Fibroblast of lung (primary cell): ENCODE measurements at places on chromosomes 7 and 10.
A peak's percentile ranks its signal among the peaks of the same experiment; 100 is the strongest.

GRCh38 chr7:147196481-147196880 lies 1079.9 kb downstream of the CNTNAP2 start:
- H3K27ac ChIP-seq = no peak overlapping the region
- no peak overlapping the region for H3K4me3 ChIP-seq
- no peaks in the 10 kb centered on the region for H3K27me3 ChIP-seq
- no peaks in the 10 kb centered on the region for H3K36me3 ChIP-seq
- no peak for DNase-seq

DNA sequence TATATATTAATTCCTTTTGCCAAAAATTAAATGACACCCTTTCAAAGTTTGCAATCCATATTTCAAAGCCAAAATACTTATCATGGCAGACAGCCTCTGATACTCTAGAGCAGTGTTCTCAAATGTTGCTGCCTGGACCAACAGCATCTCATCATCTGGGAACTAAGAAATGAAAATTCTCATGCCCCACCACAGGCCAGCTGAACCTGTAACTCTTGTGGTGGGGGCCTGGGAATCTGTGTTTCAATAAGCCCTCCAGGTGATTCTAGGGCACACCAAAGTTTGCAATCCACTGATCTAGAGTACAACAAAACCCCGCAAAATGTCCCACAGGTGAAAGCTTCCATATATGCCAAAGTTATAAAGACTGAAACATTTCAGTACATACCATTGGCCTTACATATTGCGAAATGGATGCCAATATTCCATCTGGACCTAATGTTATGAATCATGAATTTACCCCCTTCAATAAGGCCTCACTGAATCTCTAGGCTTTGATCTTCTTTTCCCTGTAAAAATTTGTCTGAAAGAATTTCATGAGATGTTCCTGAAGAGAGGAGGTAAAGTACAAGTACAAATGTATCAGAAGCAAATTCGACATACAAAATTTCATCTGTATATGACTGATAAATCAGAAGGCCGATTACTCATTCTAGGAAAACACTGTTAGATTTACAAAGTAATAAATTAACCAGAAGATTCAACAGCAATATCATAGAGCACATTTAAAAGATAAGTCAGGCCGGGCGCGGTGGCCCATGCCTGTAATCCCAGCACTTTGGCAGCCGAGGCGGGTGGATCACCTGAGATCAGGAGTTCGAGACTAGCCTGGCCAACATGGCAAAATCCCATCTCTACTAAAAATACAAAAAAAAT lies 25.3 kb upstream of the EPC1 start:
- no peaks in the 10 kb centered on the region for H3K36me3 ChIP-seq
- no peak overlapping the region for H3K27ac ChIP-seq
- H3K4me1 ChIP-seq = peaks cover 2% of the 10 kb centered on the region
- DNase-seq = no peak
- H3K27me3 ChIP-seq = no peaks in the 10 kb centered on the region

GRCh38 chr10:27779462-27780015 lies 33.9 kb upstream of the MKX start:
- no peak overlapping the region for H3K4me3 ChIP-seq
- no peaks in the 10 kb centered on the region for H3K36me3 ChIP-seq
- H3K4me1 ChIP-seq = no peaks in the 10 kb centered on the region
- DNase-seq = no peak

DNA sequence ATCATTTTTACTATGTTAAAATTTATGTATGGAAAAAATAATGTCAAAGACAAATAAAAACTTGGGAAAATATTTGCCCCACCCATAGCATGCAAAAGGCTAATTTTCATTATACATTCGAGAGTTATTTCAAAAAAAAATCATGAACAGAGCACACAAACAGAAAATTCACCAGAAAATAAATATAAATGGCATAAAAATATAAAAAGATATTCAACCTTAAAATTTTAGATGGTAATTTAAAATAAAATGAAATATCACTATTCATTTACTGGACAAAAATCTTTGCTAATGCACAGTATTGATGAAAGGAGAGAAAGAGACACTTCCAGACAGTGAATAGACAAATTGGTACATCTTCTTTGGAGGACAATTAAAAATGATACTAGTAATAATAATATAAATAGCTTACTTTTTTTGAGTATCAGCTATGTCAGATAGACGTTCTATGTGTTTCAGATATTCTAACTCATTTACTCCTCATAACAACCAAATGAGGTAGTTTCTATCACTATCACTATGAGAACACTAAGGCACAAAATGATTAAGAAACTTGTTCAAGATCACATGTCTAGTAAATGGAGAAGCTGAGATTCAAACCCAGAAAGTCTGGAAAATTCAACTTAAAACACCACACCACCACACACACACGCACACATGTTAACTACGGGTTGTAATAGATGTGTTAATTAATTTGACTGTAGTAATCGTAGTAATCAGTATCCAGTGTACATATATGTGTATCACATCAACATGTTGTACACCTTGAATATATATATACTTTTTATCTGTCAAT lies 63.0 kb downstream of the CCDC71L start:
- DNase-seq = no peak
- no peaks in the 10 kb centered on the region for H3K27me3 ChIP-seq
- H3K4me1 ChIP-seq = no peaks in the 10 kb centered on the region
- H3K27ac ChIP-seq = no peak overlapping the region

GRCh38 chr7:23261843-23262452 lies 15.4 kb downstream of the GPNMB start:
- peak; percentile 72 for DNase-seq
- H3K4me3 ChIP-seq = no peak overlapping the region
- no peaks in the 10 kb centered on the region for H3K27me3 ChIP-seq
- H3K36me3 ChIP-seq = no peaks in the 10 kb centered on the region
- H3K4me1 ChIP-seq = no peaks in the 10 kb centered on the region
- no peak overlapping the region for H3K27ac ChIP-seq

DNA sequence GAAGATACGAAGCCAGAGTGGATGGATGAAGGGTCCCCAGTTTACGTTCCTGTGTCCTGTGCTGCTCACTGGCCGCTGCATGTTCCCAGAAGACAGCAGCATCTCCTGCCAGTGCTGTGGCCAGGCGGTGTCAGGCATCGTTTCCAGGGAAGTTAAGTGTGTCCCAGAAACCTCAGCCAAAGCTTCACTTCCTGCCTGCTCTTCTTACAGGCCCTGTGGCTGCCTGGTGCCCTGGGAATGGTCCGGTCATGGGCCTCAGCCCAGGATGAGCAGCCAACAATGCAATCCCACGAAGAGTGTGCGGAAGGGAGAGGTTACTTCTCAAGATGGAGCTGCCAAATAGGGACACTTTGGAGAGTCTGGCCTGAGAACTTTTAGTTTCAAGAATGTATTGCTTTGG lies 99.7 kb upstream of the TARP start:
- H3K4me1 ChIP-seq = no peaks in the 10 kb centered on the region
- H3K4me3 ChIP-seq = no peak overlapping the region
- no peaks in the 10 kb centered on the region for H3K36me3 ChIP-seq

- no peaks in the 10 kb centered on the region for H3K4me1 ChIP-seq
- DNase-seq = no peak
- no peak overlapping the region for H3K27ac ChIP-seq
- no peak overlapping the region for H3K4me3 ChIP-seq
Measured at GRCh38 chr7:70214071-70214470, 615.8 kb downstream of the AUTS2 start.

DNA sequence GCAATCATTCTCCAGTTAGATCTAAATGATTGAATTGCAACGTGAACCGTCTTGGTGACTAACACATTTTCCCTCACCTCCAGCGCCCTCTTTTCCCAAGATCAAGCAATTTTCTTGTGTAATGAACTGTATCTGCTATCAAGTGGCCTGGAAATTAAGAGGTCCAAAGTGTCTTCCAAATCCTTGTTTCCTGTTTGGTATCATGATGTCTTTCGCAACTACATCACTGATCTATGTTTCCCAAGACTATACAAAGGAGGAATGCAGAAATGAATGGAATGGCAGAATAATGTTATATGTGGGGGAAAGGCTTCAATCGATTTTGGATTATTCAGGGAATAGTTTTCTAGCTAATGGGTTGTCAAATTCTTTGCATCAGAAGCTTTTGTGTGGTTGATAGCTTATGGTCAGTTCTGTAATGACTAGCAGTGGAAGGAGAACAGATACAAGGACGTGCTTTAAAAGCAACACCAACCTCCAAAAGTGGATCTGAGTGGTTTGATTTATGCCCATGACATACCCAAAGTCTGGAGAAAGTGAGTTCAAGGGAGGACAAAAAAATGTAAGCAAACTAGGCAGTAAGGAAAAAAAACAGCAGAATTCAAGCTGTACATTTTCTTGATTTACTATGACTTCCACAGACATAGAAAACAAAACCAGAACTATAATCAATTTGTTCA lies 14.6 kb upstream of the ZEB1 start:
- H3K4me3 ChIP-seq = no peak overlapping the region
- H3K36me3 ChIP-seq = no peaks in the 10 kb centered on the region
- peaks cover 5% of the 10 kb centered on the region for H3K4me1 ChIP-seq
- no peaks in the 10 kb centered on the region for H3K27me3 ChIP-seq
- H3K27ac ChIP-seq = no peak overlapping the region

DNA sequence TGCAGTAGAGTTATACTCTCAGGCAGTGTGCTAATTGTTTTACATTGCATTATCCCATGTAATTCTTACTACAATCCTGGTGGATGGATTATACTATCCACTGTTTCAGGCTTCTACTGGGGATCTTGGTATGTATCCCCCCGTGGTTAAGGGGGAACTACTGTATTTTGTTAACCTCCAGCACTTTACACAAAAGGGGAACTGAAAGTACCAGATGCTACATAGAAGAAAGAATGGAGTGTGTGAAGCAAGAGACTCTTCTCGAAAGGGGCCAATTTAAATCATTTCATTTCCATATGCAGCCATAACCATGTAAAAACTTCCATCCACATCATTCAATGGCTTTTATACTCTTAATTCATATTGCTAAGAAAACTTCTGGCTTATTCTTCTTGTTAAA lies 69.4 kb downstream of the C1GALT1 start:
- H3K27me3 ChIP-seq = no peaks in the 10 kb centered on the region
- H3K4me1 ChIP-seq = no peaks in the 10 kb centered on the region
- no peak overlapping the region for H3K27ac ChIP-seq
- DNase-seq = no peak

DNA sequence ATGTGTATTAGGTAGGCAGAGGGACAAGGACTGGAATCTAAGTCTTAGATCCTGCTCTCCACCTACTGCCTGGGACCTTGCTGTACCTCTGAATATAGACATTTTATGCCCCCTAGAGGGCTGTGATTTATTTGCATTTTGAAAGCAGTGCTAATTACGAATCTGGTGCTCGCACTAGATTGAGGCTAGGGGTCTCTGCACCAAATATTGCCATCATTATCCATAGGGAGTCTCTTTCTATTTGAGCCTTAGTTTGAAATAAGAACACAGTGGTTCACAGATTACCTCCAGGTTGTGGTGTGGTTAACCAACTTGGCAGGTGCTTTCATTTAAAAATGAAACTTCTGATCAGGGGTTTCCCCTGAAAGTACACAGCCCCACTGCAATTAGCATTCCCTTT lies 41.8 kb downstream of the CNNM1 start:
- H3K27me3 ChIP-seq = no peaks in the 10 kb centered on the region
- no peaks in the 10 kb centered on the region for H3K4me1 ChIP-seq
- no peak overlapping the region for H3K4me3 ChIP-seq
- no peaks in the 10 kb centered on the region for H3K36me3 ChIP-seq
- DNase-seq = no peak

- H3K27ac ChIP-seq = no peak overlapping the region
- DNase-seq = no peak
- no peaks in the 10 kb centered on the region for H3K4me1 ChIP-seq
- H3K4me3 ChIP-seq = no peak overlapping the region
Measured at GRCh38 chr7:124027236-124027635, 5.6 kb downstream of the TMEM229A start.

DNA sequence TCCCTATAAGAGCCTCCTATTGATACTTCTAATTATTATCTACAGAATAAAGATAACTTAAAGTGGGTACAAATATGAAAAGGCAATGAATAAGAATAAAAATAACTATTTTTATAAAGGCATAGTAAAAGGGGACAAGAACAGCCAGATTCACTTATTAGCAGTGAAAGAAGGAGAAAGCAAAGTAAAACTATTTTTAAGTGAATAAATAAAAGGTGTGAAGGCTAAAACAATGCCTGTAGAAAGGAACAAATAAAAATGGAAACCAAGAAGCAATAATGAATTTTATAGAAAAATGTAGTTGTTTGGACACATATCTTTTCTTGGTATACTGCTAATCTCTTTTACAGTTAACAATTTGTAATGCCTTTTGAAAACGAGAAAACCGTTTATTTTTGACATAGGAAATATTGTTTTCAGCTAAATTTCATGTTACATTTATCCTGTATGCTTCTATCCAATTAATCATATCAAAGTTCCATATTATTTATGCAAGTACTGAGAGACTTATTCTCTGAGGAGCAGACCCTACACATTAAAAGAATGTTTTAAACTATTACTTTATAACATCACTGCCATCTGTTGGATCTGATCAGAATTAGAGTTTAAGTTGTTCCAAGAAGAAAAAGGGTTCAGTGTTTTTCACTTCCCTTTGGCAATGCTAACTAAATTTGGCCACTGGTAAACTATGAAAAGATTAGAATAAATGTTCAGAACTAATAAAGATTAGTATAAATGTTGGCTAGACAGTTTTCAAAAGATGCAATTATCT lies 59.1 kb downstream of the ARMC3 start:
- H3K27me3 ChIP-seq = no peaks in the 10 kb centered on the region
- no peaks in the 10 kb centered on the region for H3K4me1 ChIP-seq
- H3K36me3 ChIP-seq = no peaks in the 10 kb centered on the region
- H3K4me3 ChIP-seq = no peak overlapping the region

DNA sequence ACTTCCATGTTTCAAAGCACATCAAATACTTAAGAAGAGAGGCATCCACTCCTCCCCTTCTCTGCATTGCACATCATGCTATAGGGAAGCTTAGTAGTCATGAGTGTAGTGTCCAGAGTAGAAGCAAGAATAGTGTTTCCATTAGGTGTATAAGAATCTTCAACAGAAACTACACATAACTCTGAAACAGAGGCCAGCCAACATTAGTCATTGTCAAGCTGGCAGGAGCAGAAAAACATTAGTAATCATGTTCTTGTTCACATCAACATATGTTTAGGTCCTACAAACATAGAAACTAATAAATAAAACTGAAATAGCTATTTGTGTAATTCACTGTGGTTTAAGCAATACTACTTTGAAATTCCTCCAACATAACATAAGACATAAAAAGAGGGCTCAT lies 370.2 kb downstream of the PPP1R3A start:
- H3K27me3 ChIP-seq = no peaks in the 10 kb centered on the region
- H3K27ac ChIP-seq = no peak overlapping the region

DNA sequence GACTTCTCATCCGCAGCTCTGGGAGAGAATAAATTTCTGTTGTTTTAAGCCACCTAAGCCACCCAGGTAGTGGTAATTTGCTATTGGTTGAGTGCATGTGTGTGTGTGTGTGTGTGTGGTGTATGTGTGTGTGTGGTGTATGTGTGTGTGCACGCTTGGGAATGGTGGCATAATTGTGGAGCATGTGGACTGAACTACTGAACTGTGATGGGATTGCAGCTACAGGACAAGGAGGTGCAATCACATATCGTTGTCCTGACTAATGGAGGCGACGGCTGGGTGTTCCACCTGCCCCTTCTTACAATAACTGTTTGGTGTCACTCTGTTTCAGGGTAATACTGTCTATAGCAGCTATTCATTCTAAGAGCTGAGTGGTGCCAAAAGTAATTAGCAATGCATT lies 448.7 kb upstream of the PFKP start:
- no peak overlapping the region for H3K27ac ChIP-seq
- H3K36me3 ChIP-seq = no peaks in the 10 kb centered on the region
- DNase-seq = no peak
- H3K4me1 ChIP-seq = no peaks in the 10 kb centered on the region
- H3K4me3 ChIP-seq = no peak overlapping the region
